CD14-positive monocyte (primary cell): ENCODE measurements at places on chromosomes 6 and 20. TPM values are rescaled to one million over a fixed set of nuclear protein-coding genes. Genes with fewer than 3 reads are reported as not detected.

DNA sequence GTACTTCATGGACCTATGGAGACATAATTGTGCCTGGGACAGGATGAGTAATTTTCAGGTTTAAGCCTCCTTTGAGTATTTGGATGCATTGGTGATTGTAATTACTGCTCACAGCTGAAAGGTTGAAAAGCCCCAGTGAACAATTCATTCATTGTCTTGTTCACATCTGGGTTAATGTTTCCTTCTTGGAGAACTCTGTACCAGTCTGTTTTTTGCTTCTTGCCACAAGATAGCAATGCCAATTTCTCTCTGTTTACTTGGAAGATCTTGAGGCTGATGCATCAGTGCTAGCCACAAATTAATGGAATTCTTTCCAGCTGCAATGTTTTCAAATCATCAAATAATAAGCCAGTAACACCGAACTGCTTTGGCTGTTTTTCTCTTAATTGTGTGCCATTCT is 207.8 kb downstream of the BMP2 start:
- no peak for DNase-seq

- peak; percentile 11 for DNase-seq
These were observed 56.0 kb downstream of the OTOR start for GRCh38 chr20:16803965-16804792.

The RAB44 gene
- polyA plus RNA-seq = 1.5 TPM

The SLC32A1 gene
- polyA plus RNA-seq = not detected

The SCGN gene
- not detected in 2 replicates for polyA plus RNA-seq
